ENCODE measurements at places on chromosomes 12 and 14. TPM values are rescaled to one million over a fixed set of nuclear protein-coding genes. Genes with fewer than 3 reads are reported as not detected.
A peak's percentile ranks its signal among the peaks of the same experiment; 100 is the strongest.

The KRT72 gene
- total RNA-seq, result not detected

DNA sequence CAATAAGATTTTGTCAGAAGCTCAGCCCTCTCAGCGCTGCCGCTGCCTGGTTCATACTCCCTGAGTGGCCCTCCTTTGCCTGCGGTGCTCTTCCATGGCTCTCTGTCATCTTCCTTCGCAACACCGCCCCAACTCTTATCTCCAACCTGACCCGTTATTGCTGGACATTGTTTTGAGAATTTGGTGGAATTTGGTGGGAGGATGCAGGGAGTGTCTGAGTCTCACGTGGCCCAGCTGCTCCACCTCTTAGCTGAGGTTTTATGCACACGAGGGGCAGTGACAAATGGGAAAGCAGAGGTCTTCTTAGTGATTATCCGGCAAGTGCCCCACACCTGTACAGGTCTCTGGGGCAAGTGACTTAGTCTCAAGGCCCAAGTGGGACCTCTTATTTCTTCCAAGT is 97.5 kb upstream of the RPH3A start:
- H3K27me3 ChIP-seq, result no peaks in the 10 kb centered on the region
- H3K4me3 ChIP-seq, result no peak overlapping the region
- H3K27ac ChIP-seq, result no peak overlapping the region
- H3K36me3 ChIP-seq, result no peaks in the 10 kb centered on the region

The PRR4 gene
- total RNA-seq, result 1.0 TPM

- peak; percentile 59 for DNase-seq
- H3K27ac ChIP-seq, result peak overlapping the region; percentile 89
- H3K4me3 ChIP-seq, result no peak overlapping the region
These were observed 101.1 kb downstream of the CRADD start for GRCh38 chr12:93778306-93778705.

DNA sequence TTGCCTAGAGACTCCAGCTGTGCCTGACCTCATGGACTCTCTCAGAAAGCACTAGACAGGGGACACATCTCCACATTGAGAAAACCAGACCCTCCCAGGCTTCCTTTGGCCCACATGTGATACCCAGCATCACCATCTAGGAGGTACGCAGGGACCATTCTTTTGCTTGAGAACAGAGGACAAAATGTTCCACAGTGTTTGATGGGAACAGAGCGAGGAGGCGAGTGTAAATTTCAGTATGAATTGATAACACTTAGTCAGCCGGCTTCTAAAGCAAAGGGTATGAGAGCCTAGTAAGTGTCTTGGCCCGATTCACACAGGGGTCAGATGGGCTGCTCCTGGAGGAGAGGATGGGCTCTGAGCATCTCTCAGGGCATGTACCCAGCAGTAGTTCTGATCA is 1052.4 kb downstream of the BCL11B start:
- no peak overlapping the region for H3K4me3 ChIP-seq
- no peaks in the 10 kb centered on the region for H3K27me3 ChIP-seq
- H3K27ac ChIP-seq, result no peak overlapping the region

The RNASE11 gene
- not detected for total RNA-seq

GRCh38 chr14:51962711-51963110 is 26.6 kb upstream of the RTRAF start:
- H3K4me3 ChIP-seq, result no peak overlapping the region
- H3K36me3 ChIP-seq, result no peaks in the 10 kb centered on the region
- H3K4me1 ChIP-seq, result no peaks in the 10 kb centered on the region
- no peak overlapping the region for H3K27ac ChIP-seq
- H3K27me3 ChIP-seq, result no peaks in the 10 kb centered on the region

DNA sequence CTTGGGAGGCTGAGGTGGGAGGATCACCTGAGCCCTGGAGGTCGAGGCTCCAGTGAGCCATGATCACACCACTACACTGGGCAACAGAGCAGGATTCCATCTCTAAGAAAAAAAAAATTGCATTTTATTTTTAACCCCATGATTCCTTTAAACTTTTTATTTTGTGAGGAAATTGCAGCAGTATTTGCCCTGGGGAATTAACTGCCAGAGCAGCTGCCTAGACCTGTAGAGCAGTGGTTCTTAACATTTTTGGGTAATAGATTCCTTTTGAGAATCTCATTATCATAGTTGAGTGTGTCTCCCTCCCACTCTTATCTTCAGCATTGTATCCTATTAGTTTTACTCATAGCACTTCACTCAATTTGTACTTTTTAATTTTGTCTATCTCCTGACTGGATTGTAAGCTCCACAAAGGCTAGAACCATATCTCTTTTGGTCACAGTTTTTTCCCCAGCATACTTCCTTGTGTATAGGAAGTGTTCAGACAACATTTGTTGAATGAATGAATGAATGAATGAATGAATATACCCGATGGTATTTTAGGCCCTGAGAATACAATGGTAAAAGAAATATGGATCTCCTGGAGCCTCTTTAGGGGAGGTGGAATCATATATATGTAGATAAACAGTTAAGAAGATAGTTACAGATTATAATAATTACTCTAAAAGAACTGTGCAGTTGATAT is 40.6 kb downstream of the BRMS1L start:
- no peak for DNase-seq
- peaks cover 51% of the 10 kb centered on the region for H3K36me3 ChIP-seq
- no peaks in the 10 kb centered on the region for H3K4me1 ChIP-seq
- H3K27me3 ChIP-seq, result no peaks in the 10 kb centered on the region
- H3K4me3 ChIP-seq, result no peak overlapping the region
- H3K27ac ChIP-seq, result no peak overlapping the region

- H3K27ac ChIP-seq, result no peak overlapping the region
- H3K27me3 ChIP-seq, result no peaks in the 10 kb centered on the region
- DNase-seq, result no peak
- H3K4me3 ChIP-seq, result no peak overlapping the region
- H3K4me1 ChIP-seq, result no peaks in the 10 kb centered on the region
These were observed 603.5 kb downstream of the RPL10L start for GRCh38 chr14:46048127-46048526.

GRCh38 chr12:116078396-116078795 is 199.1 kb downstream of the MED13L start:
- peaks cover 11% of the 10 kb centered on the region for H3K4me1 ChIP-seq
- no peak overlapping the region for H3K4me3 ChIP-seq
- no peaks in the 10 kb centered on the region for H3K27me3 ChIP-seq
- H3K27ac ChIP-seq, result no peak overlapping the region
- DNase-seq, result no peak

DNA sequence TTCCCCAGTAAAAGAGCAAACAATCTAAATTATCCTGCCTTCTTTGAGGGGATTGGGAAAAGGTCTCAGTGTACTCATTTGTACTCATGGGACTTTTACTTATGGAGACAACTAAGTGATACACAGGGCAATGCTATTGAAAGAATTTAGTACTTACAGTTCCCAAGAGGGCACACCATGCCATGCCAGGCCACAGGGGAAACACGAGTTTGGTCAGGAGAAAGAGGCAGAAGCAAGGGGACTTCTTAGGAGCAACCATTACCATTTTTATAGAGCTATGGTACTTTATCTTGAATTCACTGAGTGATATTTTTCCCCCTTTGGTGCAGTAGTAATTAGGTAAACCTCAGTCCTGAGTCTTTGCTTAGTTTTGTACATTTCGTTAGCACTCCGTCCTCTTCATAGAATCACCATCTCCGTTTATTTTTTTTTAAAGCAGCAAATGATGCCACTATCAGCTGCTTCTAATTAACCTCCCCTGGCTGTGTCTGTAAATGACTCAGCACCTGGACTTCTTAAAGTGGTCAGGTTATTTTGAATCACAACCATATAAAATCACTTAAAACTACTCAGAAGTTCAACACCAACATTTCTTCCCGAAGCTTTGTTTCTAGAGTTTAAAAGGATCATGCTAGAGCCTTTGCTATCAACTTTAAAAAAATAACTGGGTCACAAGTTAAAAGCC is 5.9 kb upstream of the WASHC3 start:
- peak overlapping the region; percentile 56 for H3K27ac ChIP-seq
- no peaks in the 10 kb centered on the region for H3K27me3 ChIP-seq
- H3K36me3 ChIP-seq, result no peaks in the 10 kb centered on the region
- H3K4me1 ChIP-seq, result peaks cover 13% of the 10 kb centered on the region
- no peak for DNase-seq
- peak overlapping the region; percentile 28 for H3K4me3 ChIP-seq

The BMAL2 gene
- total RNA-seq, result 0.39 TPM

The IAPP gene
- total RNA-seq, result not detected

GRCh38 chr14:91817566-91818325 is 49.6 kb downstream of the TC2N start:
- no peak for DNase-seq
- no peak overlapping the region for H3K27ac ChIP-seq
- no peaks in the 10 kb centered on the region for H3K36me3 ChIP-seq
- H3K27me3 ChIP-seq, result no peaks in the 10 kb centered on the region
- H3K4me3 ChIP-seq, result no peak overlapping the region

GRCh38 chr14:36362648-36363047 is 42.2 kb upstream of the MBIP start:
- no peaks in the 10 kb centered on the region for H3K36me3 ChIP-seq
- no peaks in the 10 kb centered on the region for H3K27me3 ChIP-seq
- H3K4me1 ChIP-seq, result no peaks in the 10 kb centered on the region
- DNase-seq, result no peak
- H3K27ac ChIP-seq, result no peak overlapping the region

The PSMD9 gene
- total RNA-seq, result 34.0 TPM

DNA sequence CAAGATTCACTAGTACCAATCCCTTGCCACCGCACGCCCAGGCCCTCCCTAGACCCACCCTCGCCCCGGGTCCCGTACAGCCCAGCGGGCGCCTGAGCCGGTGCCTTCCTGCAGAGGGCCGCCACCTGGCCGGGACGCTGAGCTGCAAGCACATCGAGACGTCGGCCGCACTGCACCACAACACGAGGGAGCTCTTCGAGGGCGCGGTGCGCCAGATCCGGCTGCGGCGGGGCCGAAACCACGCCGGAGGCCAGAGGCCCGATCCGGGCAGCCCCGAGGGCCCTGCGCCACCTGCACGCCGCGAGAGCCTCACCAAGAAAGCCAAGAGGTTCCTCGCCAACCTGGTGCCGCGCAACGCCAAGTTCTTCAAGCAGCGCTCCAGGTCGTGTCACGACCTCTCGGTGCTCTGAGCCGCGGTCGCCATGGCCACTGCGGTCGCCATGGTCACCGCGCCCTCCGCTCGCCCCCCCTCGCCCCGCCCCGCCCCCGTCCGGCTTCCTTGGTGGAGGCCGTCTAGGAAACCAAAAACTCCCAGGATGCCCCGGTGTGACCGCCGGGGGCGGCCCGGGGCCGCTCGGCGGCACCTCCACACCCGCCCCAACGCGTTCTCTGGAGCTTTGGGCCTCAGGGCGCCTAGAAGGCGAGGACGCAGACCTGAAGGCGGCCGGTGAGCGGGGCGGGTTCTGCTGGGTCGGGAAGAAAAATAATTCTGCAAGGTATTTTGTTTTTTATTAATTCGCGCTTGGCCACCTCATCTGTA is 3.7 kb downstream of the REM2 start:
- H3K4me1 ChIP-seq, result no peaks in the 10 kb centered on the region
- H3K27me3 ChIP-seq, result no peaks in the 10 kb centered on the region
- DNase-seq, result peak; percentile 78
- no peaks in the 10 kb centered on the region for H3K36me3 ChIP-seq
- H3K27ac ChIP-seq, result no peak overlapping the region
- peak overlapping the region; percentile 65 for H3K4me3 ChIP-seq

DNA sequence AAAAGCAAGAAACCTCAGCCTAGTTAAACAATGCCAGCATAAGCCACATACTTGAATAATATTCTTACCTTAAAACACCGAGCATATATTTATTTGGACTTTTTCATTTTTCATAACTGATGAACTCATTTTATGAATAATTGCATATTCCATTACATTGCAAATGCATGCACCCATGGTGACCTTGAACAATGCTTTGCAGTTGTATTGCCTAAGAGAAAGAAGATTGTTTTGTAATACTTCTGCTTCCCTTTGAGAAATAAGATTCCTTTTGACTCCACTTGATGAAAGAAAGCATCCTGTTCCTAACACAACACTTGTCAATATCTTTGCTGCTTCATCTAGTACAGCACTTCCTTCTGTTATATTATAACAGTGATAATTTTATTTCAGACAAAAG is 1182.2 kb downstream of the FLRT2 start:
- H3K4me1 ChIP-seq, result no peaks in the 10 kb centered on the region
- no peaks in the 10 kb centered on the region for H3K36me3 ChIP-seq
- H3K4me3 ChIP-seq, result no peak overlapping the region

- DNase-seq, result no peak
- no peaks in the 10 kb centered on the region for H3K27me3 ChIP-seq
- H3K27ac ChIP-seq, result no peak overlapping the region
- H3K4me1 ChIP-seq, result peaks cover 21% of the 10 kb centered on the region
- no peak overlapping the region for H3K4me3 ChIP-seq
These were observed 5.8 kb downstream of the CCNB1IP1 start for GRCh38 chr14:20327005-20327869.

DNA sequence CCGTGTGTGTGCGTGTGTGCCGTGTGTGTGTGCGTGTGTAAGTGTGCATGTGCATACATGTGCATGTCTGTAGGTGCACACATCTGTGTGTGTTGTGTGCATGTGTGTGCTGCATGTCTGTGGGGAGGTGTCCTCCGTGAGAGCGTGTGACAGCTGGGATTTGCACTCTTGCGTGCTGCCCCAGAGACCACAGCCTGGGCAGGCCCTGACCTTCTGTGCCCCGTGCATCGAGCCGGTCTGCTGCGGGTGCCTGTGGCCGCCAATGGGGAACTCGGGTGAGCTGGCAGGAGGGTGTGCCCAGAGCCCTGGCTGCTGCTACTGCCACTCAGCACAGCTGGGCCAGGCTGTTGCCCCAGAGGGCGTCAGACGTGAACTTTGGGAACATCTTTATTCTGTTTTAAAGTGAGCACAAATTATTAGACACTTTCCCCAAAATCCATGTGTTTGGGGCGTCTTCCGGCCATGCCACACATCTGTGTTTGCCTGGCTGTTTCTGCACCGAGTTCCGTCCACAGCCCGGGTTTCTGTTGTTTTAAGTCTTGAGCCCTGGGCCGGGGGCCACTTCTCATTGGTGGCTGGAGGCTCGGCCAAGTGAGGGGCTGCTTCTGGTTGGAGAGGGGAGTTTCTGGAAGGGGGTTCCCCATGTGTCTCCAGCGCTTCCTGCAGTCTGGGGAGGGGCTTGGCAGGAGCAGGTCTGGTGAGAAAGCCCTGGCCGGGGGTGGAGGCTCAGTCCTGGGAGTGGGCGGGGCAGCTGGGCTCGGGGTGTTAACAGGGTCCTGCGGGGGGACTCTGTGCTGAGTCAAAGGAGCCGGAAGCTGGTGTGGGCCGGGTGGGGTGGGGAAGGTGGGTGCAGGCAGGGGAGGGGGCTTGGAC is 7.6 kb downstream of the CEP170B start:
- H3K4me3 ChIP-seq, result no peak overlapping the region
- DNase-seq, result peak; percentile 58
- no peaks in the 10 kb centered on the region for H3K27me3 ChIP-seq
- peaks cover 5% of the 10 kb centered on the region for H3K4me1 ChIP-seq
- H3K27ac ChIP-seq, result no peak overlapping the region
- H3K36me3 ChIP-seq, result peaks cover 11% of the 10 kb centered on the region

- H3K27me3 ChIP-seq, result no peaks in the 10 kb centered on the region
- H3K27ac ChIP-seq, result no peak overlapping the region
- no peaks in the 10 kb centered on the region for H3K36me3 ChIP-seq
- DNase-seq, result no peak
These were observed 811.7 kb downstream of the GALC start for GRCh38 chr14:87181288-87181687.

GRCh38 chr12:102033991-102034745 is 27.6 kb downstream of the WASHC3 start:
- no peak overlapping the region for H3K27ac ChIP-seq
- no peak for DNase-seq
- H3K4me3 ChIP-seq, result no peak overlapping the region
- peaks cover 2% of the 10 kb centered on the region for H3K36me3 ChIP-seq
